Endothelial cell (in vitro differentiated cells): ENCODE measurements at places on chromosomes 12 and 14.

GRCh38 chr14:47085678-47086077 lies 434.1 kb upstream of the RPL10L start:
- DNase-seq: no peak
- H3K4me1 ChIP-seq: no peaks in the 10 kb centered on the region
- H3K27me3 ChIP-seq: peaks cover under 1% of the 10 kb centered on the region
- H3K4me3 ChIP-seq: no peak overlapping the region

- H3K27me3 ChIP-seq: no peaks in the 10 kb centered on the region
- H3K4me1 ChIP-seq: no peaks in the 10 kb centered on the region
- H3K36me3 ChIP-seq: no peaks in the 10 kb centered on the region
- no peak overlapping the region for H3K27ac ChIP-seq
- no peak for DNase-seq
These were observed 612.5 kb downstream of the FSCB start for GRCh38 chr14:43894534-43894933.

- H3K27ac ChIP-seq: no peak overlapping the region
- no peaks in the 10 kb centered on the region for H3K36me3 ChIP-seq
These were observed 72.4 kb upstream of the SYT1 start for GRCh38 chr12:78792052-78792698.

- peaks cover 5% of the 10 kb centered on the region for H3K27me3 ChIP-seq
- no peaks in the 10 kb centered on the region for H3K36me3 ChIP-seq
- no peak overlapping the region for H3K27ac ChIP-seq
These were observed 70.7 kb downstream of the SLC8A3 start for GRCh38 chr14:70118064-70118463.

DNA sequence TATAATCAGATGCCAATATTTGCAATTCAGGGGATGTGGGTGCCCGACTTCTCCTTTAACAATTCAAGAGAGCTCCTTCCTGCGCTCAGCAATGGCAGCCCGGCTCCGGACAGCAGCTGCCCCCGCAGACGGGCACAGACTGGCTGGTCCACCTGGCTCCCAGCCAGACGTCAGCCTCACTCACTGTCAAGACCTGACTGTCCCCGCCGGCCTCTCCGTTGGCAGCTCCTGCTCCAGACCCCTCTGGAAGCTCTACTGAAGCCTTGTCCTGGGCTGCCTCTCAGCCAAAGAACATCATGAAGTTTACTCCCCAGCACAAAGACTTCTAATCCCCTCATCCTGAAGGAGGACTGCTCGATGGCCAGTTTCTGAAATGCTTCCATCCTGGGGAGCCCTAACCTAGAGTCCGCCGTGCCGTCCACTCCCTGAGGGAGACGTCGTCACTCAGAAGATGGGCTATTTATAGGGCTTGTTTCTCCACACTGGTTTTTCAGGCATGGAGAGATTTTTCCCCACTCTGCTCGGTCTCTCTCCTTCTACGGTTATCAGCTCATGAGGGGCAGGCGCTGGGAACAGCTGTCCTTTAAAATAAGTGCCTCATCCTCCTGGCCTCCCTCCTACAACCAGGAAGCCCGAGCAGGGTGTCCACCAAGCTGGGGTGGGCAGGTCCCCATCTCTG lies 126.2 kb downstream of the RFLNA start:
- H3K4me1 ChIP-seq: peaks cover 5% of the 10 kb centered on the region
- H3K27ac ChIP-seq: no peak overlapping the region
- peaks cover 5% of the 10 kb centered on the region for H3K27me3 ChIP-seq
- H3K4me3 ChIP-seq: no peak overlapping the region

GRCh38 chr14:59537476-59537875 lies 39.1 kb downstream of the CCDC175 start:
- no peak overlapping the region for H3K4me3 ChIP-seq
- no peak overlapping the region for H3K27ac ChIP-seq
- H3K4me1 ChIP-seq: no peaks in the 10 kb centered on the region

GRCh38 chr14:67365476-67365875 lies 5.3 kb downstream of the EIF2S1 start:
- no peak overlapping the region for H3K27ac ChIP-seq
- no peak for DNase-seq
- H3K4me3 ChIP-seq: no peak overlapping the region
- H3K27me3 ChIP-seq: peaks cover 2% of the 10 kb centered on the region
- H3K4me1 ChIP-seq: peaks cover 9% of the 10 kb centered on the region

- H3K4me1 ChIP-seq: no peaks in the 10 kb centered on the region
- H3K36me3 ChIP-seq: no peaks in the 10 kb centered on the region
- H3K4me3 ChIP-seq: no peak overlapping the region
- no peaks in the 10 kb centered on the region for H3K27me3 ChIP-seq
These were observed 96.1 kb downstream of the PLXNC1 start for GRCh38 chr12:94244165-94245133.
